ENCODE measurements at places on chromosomes 4 and X.

- DNase-seq, result no peak
Measured at GRCh38 chrX:97849951-97850350, 966.2 kb downstream of the RPA4 start.

DNA sequence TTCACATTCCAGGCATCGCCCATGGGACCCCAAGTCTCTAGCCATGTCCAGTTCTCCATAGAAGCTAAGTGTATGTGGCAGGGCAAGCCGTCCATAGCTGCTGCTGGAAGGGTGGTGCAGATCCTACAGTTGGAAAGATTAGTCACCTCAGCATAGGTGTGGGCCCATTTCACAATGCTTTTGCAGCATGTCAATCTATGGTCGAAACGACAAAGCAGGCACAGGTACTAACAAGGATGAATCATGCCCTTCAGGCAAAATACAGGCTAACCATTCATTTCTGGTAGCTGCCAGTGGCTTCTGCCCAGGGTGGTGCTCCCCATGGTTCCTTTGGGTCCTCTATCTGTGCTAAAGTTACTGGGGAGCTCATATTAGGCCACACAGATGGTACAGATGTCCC lies 225.2 kb downstream of the ADGRL3 start:
- no peak for DNase-seq

- DNase-seq, result no peak
Measured at GRCh38 chrX:11579636-11580600, 85.8 kb downstream of the ARHGAP6 start.

- no peak for DNase-seq
Measured at GRCh38 chr4:84939113-84939512, 27.4 kb downstream of the WDFY3 start.

DNA sequence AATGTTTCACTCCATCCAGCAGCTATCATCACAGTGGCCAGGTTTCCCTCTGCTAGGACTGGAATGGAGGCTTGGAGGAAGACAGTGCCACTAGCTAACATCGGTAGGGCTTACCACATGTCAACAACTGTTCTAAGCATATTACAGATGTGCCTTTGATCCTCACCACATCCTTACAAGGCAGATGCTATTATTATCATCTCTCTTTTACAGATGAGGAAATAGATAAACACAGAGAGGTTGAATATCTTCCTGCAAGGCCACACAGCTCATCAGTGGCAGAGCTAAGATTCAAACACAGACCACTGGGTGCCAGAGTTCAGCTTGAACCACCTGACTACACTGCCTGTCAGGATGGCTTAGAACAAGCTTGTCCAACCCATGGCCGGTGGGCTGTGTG lies 47.4 kb downstream of the MAMLD1 start:
- DNase-seq, result no peak

DNA sequence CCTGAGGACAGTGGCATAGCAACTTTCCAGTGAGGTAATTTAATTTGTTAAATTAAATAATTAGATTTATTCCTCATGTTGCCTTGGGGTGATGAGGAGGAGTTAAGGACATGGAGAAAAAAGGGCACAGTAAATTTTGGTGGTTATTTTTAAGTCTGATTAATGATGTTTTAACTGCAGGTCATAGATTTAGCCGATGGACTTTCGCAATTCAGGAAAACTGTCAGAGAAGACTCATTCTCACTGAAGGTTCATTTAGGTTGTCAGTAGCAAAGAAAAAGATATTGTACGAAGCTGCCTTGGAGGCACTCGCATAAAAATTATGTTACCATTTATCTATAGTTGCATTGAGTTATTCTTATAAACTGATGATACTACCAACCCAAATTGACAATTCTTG lies 164.2 kb upstream of the PITX2 start:
- no peak for DNase-seq

DNA sequence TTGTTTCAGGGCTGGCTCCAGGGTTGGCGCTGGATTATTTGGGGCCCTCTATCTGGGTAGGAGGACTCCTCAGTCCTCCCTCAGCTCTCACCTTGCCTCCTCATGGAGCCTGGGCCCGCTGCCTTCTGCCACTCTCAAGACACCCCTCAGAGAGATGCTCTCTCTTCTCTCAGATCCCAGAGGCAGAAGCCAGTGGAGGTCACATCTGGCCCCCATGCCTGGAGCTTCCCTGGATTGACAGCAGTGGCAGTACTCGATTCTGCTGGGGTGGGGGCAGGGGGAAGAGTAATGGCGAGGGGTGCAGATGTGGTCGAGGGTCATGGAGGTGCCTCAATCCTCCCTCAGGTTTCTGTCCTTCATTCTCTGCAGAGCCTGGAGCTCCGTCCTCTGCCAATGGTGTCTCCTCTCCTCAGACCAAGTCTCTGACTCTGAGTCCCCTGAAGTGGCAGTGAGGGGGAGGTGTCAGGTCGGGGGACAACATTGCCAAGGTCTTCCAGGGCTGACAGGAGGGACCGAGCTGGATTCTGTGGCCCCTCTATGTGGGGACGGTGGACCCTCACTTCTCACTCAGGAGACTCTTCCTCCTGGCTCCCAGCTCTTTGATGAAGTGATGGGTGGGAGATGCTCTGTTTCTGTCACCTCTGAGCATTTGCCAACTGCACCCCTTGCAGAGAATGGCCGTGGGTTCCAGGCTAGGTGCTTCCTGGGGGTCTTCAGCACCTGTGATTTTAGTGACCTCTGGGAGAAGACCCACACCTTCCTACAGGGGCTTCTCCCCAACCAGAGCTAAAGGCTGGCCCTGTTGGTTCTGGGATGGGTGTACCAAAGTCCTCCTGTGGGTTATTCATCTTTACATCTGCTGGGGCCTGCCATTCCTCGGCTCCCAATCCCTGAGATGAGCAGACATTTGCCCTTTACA lies 10.9 kb upstream of the HSFX1 start:
- no peak for DNase-seq

DNA sequence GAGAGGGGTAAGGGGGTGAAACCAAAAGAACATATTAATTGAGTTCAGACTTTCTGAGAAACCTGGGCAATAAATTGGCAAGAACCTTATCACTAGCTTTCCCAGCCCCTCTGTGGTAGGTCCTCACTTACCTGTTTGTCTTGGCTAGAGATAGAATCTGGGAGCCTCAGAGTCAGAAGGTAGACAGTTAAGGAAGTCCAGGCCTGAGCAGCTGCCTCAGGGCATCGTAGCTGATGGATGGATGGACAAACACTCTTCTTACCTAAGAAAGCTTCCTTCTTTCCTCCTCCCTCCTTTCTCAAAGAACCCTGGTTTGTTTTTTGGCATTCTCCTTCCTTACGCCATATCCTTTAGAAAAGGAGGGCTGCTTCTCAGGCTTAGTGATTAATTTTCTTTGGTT lies 24.4 kb downstream of the FRAS1 start:
- DNase-seq, result no peak

DNA sequence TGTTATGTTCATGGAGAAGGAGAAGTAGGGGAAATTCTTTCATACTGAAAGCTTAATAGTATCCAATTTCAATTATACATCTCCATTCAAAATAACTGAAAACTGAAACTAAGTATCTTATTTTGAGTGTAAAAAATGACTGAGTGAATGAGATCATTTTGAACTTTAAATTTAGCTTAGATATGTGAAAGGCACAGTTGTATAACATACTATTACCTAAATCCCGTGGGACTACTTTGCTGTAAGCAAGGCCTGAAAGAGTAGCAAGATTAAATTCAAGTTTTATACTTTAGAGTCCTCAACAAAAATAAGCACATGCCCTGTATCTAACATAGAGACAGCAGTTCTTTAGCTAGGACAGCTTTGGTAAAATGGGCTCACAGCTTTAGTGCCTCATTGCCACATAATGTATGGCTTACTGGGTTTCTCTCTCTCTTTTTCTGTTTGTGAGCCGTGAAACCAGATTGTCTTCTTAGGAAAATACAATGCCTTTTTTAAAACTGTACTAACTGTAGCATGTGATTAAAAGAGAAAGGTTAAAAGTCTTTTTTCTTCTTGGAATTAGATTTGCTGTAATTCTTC lies 43.2 kb downstream of the GSTCD start:
- DNase-seq, result no peak
